Putamen (tissue), 1 donor: ENCODE measurements at places on chromosomes 16 and 17.

DNA sequence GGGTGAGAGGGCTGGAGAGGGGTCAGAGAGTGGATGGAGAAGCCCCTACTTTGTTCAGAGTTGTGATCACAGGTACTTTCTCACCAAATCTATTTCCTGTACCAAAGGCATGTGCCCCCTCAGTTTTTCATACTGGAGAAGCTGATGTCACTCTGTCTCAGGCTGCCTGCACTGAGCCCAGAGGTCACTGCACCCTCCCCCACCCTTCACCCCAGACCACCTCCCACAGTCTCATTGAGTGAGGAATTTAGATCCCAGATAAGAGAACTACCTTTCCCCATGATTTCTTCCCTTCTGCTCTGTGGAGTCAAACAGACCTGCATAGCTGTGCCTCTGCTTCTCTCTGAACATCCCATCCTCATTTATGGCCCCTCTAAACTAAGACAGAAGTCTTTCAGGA is 140.0 kb upstream of the IRX6 start:
- DNase-seq: no peak

- no peak for DNase-seq
Observed at GRCh38 chr16:10388988-10389387, 3.1 kb downstream of the ATF7IP2 start.

- no peak for DNase-seq
Observed at GRCh38 chr16:85662482-85662812, 26.3 kb downstream of the GINS2 start.

- no peak for DNase-seq
Observed at GRCh38 chr17:1629504-1630310, 1.1 kb upstream of the SLC43A2 start.

DNA sequence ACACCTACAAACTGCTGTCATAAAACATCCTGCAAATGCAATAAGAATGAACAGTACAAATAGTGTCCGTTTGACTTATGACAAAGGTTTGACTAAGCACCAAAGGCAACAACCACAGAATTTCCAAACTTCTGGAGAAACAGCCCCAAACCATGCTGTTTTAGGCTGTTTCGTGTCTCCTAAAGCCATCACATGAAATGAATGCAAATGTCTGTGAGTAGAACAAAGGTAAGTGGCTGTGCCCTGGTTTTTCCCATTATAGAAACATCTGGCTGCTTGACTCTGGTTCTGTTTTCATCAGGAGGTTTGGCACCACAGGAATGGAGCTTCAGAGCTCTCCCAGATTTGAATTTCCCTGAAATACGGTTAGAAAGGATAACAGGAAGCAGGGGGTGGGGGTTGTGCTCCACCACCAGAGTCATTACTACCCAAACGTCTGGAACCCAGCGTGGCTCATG is 4.6 kb upstream of the EMP2 start:
- no peak for DNase-seq

DNA sequence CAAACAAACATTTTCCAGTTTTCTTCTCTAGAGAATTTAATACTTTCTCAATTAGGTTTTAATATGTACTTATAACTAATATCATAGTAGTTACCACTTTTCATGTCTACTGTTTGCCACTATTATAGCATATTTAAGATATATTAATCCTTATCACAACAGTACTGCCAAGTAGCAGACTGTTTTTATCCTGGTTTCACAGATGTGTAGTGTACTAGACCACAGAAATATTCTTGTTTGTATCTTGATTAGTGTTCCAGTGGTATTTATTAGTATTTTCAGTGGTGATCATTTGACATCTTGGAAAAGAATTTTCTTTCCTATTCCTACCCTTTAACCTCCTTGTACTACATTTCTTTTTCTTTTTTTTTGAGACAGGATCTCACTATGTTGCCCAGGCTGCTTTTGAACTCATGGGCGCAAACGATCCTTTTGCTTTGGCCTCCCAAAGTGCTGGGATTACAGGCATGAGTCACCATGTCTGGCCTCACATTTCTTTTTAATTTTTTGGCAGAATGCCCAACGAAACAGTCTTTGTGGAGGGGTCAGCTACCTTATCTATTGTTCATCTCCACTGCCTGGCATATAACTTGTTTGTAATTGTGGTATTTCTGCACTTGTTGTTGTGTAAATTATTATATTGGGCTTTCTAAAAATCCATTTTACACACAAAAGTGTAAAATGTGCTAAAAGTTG is 27.2 kb downstream of the MAP2K4 start:
- no peak for DNase-seq

- DNase-seq: no peak
Observed at GRCh38 chr17:42210046-42210445, 15.8 kb upstream of the GHDC start.

DNA sequence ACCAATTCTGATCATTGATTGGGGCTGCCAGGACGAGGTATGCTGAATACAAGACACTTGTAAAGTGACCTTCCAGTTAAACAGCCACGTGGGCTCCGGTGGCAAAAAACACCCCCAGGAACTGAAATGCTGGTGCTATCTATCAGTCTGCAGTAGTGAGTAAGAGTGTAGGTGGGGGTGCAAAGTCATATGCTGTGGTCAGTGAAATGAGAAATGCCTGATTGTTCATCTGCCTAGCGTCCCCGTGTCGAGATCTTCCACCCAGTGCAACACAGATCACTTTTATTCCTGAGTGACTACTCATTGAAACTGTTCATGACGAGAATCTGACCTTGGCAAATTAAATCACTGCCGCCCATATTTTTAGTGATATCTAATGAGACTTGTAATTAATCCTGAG is 806.5 kb upstream of the GOT2 start:
- no peak for DNase-seq

GRCh38 chr16:68732042-68732680 is 4.9 kb upstream of the CDH1 start:
- DNase-seq: no peak

DNA sequence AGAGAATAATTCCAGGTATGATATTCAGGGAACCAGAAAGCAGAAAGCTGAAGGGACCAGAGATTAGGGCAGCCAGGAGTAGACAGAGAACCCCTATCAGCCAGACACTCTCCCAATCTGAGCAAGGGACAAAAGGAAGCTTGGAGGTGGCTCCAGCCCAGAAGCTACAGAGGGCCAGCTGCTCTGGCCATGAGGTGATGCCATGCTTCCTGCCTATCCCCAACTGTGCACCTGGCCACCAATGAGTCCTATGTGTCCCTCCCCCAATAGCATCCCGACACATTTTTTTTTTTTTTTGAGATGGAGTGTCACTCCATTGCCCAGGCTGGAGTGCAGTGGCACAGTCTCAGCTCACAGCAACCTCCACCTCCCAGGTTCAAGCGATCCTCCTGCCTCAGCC is 30.0 kb downstream of the NSMCE1 start:
- DNase-seq: no peak

- DNase-seq: no peak
Observed at GRCh38 chr16:31132303-31132979, 3.1 kb downstream of the PRSS8 start.

- DNase-seq: peak; percentile 11
Observed at GRCh38 chr16:61579195-61579594, 457.0 kb downstream of the CDH8 start.

- DNase-seq: peak; percentile 57
Observed at GRCh38 chr17:37490638-37491614, 1.2 kb downstream of the DUSP14 start.

DNA sequence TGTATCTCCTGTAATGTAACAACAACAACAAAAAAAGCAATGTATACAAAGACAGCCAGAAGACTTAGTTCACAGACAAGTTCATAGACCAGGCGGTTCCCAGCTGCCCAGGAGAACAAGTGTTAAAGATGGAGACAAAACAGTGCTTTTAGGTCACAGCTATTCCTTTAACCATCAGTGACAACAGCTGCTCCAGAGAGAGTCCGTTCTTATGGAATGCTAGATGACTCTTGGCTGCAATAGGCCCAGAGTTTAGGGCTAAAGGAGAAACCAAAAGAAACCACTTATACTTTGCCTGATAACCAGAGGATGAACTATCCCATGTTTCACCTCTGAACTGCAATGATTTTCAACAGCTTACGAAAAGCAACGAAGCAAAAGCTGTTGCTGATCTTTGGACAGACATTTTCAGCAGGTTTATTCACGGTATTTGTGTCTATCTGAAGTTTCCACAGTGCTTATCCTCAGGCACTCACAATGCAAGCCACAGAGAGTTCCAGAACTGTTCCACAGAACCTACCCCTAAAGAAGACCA is 6.0 kb downstream of the ZCCHC14 start:
- DNase-seq: no peak

DNA sequence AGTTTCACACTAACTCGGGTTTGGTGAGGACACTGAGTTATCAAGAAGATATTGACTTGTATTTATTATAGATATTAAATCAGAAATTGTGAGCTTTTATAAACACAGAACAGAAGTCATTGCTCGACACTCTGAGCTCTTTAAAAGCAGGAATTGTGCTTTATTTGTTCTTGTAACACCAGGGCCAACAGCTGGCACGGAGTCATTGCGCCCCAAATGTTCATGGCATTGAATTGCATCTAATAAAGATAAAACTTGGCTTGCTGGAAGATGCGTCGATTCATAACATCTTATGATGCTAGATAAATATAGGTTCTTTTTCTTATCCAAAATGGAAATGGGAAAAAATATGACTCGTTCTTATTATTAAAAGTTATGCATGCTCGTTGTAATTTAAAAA is 11.8 kb upstream of the MLYCD start:
- no peak for DNase-seq

GRCh38 chr17:27746881-27747280 is 53.4 kb downstream of the NOS2 start:
- no peak for DNase-seq

- DNase-seq: no peak
Observed at GRCh38 chr16:23081675-23082119, 67.6 kb downstream of the USP31 start.

- no peak for DNase-seq
Observed at GRCh38 chr16:11683145-11683544, 14.9 kb downstream of the SNN start.

DNA sequence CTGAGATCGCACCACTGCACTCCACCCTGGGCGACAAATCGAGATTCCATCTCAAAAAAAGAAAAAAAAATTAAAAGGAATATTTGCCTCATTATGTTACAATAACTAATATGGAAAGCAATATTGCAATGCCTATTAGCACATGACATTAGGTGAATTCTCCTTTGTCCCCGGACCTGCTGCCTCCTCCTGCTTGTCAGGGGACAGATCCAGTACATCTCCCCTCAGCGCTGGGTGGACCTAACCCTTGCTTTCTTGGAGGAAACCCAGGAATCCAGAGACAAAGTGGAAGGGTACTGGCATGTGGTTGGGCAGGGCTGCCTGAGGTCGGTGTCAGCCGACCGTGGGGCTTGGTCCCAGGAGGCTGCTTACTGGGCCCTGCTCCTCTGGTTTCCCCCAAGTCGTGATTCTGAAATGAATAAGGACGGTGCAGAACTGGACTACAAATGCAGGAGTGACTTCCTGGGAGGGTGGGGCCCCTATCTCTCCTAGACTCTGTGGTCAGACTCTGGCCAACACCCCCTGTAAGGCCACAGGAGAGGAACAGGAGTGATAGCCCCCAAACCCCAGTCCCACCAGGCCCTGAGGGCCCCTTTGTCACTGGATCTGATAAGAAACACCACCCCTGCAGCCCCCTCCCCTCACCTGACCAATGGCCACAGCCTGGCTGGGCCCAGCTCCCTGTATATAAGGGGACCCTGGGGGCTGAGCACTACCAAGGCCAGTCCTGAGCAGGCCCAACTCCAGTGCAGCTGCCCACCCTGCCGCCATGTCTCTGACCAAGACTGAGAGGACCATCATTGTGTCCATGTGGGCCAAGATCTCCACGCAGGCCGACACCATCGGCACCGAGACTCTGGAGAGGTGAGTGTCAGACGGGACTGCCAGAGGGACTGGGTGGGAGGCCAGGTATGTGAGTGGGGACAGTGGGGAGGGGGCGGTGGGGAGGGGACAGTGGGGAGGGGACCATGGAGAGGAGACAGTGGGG is at the start of gene HBZ:
Gene HBZ (plus strand): TSS at position 504 of the 988 bp plus-strand sequence. CDS start 266 bp downstream, at position 770.
- no peak for DNase-seq

DNA sequence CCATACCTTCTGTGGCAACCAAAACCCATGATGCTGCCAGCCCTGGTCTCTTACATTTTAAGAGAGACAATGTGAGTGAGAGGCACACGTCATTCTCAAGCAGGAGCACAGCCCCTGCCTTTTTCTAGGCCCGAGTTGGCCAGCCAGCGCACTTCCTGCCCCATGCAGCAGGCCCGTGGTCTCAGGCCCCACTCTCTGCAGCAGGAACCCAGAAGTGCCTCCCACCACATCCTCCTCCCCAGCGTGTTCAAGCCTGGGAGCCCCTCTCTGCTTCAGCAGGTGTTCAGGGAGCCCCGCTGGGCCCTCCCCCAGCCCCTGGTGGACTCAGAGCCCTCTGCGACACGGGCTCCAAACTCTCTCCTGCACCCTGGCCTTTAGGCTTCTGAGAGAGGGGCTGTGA is 30.5 kb downstream of the ITGAE start:
- no peak for DNase-seq

DNA sequence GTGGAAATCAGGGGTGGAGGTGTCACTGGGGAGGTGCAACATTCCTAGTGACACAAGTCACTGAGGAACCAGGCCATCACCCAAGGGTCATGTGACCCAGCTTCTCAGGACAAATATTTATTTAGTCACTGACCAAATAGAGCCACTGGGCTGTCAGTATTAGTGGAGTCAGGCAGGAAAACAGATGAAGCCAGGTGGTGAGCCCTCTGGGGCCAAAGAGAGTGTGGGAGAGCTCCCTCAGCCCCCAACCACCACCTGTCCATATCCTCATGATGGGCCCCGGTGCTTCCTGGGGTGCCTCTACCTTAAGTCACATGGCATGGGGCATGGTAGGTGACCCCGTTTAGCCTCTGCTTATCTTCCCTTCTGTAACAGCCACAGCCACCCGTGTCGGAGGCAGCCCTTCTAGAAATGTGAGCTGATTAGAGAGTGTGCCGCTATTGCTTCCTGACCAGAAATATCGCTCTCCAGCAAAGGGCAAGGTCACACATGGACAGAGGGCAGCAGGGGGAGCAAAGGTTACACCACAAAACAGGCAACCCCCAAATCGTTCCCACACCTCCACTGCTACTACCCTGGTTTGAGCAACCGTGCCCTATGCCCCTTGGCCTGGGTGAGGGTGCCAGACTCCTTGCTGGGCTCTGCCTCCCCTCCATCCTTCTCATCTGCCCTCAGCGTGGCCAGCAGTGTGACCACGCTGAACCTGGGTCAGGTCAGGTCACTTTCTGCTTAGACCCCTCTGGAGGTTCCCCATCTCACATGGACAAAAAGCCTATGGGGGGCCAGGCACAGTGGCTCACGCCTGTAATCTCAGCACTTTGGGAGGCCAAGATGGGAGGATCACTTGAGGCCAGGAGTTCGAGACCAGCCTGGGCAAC is 8.6 kb upstream of the AKTIP start:
- DNase-seq: no peak

- no peak for DNase-seq
Observed at GRCh38 chr17:29826114-29826692, 103.8 kb downstream of the SSH2 start.
